Fibroblast of skin of scalp (primary cell): ENCODE measurements at places on chromosomes 16 and 17.

GRCh38 chr16:70416748-70417616, 21.9 kb downstream of the ST3GAL2 start:
- DNase-seq: no peak

GRCh38 chr16:85682516-85682915, 6.2 kb downstream of the GINS2 start:
- no peak for DNase-seq

GRCh38 chr17:78329263-78330059, 30.4 kb downstream of the SOCS3 start:
- DNase-seq: peak; percentile 86

DNA sequence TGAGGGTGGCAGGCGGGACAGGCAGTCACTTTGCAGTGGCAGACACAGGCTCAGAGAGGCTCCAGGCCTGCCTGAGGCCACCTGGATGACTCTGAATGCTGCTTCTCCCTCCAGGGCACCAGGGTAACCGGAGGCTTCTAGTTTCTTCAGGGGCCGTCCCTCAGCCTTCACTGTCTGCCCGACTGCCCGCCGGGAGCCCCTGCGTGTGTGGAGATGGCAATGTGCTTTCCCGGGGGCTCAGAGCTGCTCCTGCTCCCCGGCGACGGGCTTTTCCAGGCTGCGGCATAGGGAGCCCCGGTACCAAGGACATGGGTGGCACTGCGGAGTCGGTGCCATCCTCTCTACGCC, 51.5 kb downstream of the CBFA2T3 start:
- DNase-seq: no peak

DNA sequence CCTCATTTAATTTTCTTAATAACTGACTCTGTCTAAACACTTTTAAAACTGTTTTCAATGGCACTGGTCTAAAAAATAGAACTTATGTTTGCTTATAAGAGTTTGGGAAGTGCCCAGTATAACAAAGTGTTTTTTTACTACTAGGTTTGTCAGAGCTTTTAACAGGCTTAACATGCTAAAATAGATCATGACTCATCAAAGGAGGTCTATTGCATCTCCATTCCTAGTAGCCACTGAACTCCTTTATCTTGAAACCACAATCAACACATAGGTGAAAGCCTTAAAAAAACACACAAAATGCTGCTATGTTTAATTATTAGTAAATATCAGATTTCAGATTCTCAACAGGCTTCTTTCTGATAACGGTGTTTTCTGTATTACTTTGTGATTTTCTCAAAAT, 196.4 kb upstream of the KIF2B start:
- DNase-seq: peak; percentile 62

GRCh38 chr16:89341697-89342694, 124.5 kb downstream of the ZNF778 start:
- DNase-seq: no peak
